ENCODE measurements at places on chromosomes 3 and 15.

DNA sequence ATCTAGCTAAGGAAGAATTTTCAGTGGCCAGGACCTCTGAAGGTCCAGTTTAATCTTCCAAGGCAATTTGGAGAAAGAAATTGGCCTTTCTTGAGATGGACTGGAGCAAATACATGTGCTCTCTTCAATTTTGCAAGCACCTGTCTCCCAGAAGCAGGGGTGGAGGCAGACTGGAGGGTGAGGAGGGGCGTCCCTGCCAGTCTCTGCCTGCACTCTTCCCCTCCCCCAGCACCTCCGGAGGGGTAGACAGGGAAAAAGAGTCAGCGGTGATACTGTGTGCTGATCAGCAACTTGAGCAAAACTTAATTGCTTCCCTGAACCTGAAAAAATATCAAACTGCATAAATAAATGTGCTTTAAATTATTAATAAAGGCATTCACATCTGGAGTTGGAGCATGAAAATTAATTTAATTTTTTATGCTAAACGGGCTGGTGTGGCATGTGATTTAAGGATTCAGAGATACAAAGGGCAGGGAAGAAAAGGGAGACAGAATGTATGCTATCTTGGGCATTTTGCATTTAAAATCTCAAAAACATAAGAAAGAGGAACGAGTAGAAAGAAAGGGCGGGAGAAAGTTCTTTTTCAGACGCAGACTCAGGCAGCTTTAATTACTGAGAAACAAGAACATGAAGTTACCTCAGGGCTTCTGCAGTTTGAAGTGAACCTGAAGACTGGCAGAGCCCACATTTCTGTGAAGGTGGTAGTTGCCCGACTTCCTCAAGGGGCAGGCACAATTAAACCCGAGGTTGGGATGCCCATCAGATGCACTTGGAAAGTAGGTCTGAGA, 319.7 kb downstream of the UACA start:
- DNase-seq, result no peak

DNA sequence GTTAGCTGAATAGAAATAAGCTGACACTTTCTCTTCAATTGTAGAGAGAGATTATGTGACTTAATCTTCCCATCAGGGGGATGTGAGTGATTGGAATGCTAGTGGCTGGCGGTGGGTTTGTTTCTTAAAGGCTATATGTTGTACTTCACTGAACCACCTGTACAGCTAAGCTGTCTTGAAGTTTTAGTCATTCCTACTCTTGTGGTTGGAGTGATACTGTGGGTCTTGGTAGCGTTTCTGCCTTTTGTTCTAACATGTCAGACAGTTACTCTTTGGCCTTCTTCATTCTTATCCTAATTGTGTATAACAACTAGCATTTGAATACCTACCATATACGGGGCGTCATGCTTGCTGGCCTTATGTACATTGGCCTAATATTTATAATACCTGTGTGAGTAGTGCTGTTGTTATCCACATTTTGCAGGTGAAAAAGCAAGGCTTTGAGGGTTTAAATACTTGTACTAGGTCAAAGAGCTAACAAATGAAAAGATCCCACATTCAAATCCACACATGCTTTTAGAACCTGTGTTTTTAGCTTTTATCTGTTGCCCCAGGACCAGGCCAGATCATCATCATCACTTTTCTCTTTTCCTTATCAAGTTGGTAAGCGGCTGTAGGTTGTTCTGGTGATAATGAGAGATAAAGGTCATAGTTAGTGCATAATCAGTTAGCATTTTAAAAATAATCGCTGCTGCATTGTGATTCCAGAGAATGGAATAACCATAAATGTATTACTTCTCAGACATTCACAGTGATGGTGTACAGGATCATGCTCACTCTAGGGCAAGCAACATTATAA, 50.2 kb downstream of the AKAP13 start:
- no peak for DNase-seq

DNA sequence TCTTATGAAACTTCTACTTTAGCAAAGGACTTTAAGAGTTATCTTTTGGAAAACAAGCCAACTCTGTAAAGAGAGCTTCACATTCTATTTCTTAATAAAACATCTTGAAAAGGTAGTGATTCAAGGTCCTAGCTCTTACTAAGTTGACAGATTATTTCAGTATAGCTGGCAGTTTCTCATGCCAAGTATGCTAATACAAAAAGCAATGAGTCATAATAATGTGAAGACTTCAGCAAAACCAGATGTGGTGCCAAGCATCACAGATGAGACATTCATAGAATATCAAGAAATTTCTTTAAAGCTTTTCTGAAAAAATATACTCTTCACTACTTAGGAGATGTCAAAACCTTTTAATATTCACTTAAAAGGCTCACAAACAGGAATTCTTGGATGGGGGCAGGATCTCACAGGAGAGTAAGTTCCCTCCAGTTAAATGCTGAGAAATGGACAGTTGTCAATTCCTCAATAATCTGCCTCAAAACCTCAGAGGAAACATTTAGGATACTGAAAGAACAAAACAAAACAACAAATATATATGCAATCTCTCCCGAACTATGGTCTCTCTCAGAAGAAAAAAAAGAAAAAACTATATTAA, 45.6 kb downstream of the DCBLD2 start:
- DNase-seq, result no peak

GRCh38 chr15:67190326-67190725, 64.1 kb downstream of the AAGAB start:
- DNase-seq, result no peak

GRCh38 chr3:64008487-64009351, 14.6 kb downstream of the PSMD6 start:
- DNase-seq, result no peak

GRCh38 chr15:99180086-99180963, 69.1 kb downstream of the TTC23 start:
- DNase-seq, result no peak

DNA sequence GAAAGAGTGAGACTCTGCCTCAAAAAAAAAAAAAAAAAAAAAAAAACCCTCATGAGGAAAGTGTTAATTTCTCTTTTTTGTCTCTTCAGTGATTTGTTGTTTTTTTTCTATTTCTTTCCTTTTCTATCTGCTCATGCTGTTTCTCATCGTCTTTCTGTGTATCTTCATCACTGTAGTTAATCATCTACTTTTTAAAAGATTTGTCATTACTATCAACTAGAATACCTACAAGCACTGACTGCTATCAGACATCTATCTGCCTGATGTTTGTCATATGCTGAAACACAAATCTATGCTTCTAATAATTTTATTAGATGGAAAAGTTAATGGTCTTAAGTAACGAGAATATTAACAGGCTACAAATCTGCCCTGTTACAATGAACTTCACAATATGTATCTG, 26.8 kb downstream of the CCDC14 start:
- DNase-seq, result no peak

DNA sequence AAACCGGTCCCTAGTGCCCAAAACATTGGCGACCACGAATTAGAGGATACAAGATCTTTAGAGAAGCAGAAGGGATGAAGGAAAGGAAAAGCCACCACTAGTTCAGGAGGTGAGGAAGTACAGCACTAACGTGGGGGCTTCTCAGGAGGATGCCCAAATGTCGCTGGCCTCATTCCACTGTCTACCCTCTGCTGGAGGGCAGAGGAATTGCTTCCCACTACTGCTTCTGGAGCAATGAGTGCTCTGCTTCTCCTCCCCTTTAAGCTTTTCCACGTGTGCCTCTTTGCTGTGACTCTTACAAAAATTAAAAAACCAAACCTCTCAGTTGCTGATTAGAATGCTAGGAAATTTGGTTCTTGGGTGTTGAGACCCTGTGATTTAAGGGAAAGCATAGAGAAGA, 281.3 kb downstream of the CLSTN2 start:
- DNase-seq, result no peak

GRCh38 chr3:193029800-193030199, 112.1 kb upstream of the MB21D2 start:
- no peak for DNase-seq

DNA sequence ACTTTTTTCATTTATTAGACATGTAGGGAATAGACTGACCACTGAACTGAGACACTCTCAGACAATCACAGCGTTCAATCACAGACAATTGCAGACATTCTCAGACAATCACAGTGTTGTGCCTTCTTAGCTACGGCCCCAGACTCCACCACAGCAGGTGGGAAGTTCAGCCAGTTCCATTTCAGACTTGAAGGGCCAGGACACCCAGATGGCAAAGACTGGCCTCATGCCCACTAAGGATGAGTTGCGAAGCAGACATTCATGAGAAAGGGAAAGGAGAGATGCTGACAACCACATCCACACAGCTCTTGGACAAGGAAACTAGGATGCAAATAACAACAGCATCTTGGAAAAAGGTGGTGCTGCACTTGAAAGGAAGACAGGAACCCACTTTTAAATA, 21.9 kb upstream of the ALDH1L1 start:
- DNase-seq, result no peak

GRCh38 chr3:128806588-128806987, 72.8 kb upstream of the ACAD9 start:
- no peak for DNase-seq

DNA sequence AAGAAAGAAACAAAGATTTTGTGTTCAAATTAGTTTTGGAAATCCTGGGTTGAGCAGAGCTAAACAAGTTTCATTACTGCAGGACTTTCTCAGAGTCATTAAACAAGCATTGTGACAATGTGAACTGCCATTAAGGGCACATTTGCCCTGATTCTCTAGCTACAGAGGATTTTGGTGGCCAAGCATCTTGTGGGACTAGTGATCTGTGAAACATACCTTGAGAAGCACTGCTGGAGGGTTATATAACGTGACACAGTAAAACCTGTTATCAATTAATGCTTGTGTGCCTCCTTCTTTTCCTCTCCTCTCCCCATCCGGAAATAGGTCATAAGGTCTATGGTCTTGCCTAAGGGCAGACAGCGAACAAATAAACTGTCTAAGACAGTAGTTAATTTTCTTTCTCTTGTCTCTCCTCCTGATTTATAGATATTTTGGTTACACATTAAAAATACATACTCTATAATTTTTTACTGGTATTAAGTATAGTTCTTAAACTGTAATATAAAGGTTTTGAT, 167.3 kb upstream of the NANOGP8 start:
- no peak for DNase-seq

DNA sequence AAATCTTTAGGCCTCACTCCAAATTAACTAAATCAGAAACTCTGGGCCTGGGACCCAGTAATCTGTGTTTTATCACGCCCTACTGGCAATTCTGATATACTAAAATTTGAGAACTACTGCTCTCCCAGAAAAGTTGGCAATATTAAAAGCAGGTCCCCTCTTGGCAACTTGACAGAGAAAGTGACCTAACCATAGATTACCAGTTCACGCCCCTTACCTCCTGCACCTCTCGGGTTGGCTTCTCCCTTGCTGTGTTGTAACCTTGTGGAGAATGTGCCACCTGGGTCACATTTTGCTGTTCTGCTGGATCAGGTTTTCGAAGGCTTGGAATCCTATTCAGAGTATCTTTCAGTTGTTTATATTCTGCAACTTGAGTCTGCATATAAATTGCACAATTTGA, 59.1 kb downstream of the GOLIM4 start:
- no peak for DNase-seq

GRCh38 chr3:33111581-33111980, 2.2 kb upstream of the CRTAP start:
- no peak for DNase-seq

GRCh38 chr3:15451216-15452113, 24.1 kb downstream of the EAF1 start:
- DNase-seq, result no peak

DNA sequence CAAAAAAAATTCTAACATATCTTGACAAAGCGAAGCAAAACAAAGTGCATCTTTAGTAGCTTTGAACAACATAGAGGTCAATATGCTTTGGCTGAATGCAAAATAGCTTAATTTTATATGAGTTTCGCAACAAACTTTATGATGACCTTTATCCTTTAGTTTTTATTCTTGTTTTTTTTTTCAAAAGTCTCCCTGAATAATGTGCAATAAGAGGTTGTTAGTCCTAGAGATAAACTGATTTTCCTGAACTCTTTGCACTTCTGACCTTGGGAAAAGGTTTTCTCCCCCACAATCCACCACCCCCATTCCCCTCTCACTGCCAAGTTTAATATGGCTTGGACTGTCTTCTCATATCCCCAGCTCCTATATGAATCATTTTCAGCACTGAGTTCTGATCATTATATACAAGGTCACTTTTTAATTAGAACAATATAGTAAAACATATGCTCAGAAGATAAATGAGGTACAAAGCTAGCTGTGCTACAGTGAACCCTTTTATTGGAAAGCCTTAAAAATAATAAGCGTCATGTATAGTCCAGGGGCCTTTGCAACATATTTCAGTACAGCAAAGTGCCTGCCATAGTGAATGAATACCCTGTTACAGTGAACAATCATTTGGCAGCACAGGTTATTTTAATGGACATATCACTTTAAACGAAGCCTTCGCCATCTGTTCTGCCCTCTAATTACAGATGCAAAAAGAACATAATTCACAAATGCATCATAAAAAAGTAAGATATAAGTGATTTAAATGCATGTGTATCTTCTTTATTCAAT, 496.3 kb upstream of the NR2F2 start:
- DNase-seq, result no peak

DNA sequence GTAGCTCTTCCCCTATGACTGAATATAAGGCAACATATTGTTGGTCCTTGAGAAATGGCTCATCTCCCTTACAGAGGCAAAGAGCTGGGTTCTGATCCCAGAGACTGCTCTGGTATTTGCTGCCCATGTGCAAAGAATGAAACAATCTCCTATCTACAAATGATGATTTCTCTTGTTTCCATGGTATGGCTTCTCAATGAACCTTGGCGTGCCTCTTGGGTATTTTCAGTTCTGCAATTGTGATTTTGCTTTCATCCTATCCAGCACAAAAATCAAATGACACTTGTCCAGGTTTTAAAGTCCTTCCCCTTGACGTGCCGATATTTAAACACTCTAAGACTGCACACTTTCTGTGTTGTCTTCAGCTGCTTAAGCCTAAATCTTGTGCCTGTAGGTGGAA, 109.8 kb upstream of the NR2F2 start:
- no peak for DNase-seq

- no peak for DNase-seq
These were observed 36.9 kb downstream of the GALNT15 start for GRCh38 chr3:16211176-16211904.

GRCh38 chr3:160400030-160400701, 716 bp downstream of the SMC4 start:
- DNase-seq, result no peak

GRCh38 chr3:27669591-27669990, 52.5 kb downstream of the EOMES start:
- no peak for DNase-seq

- no peak for DNase-seq
These were observed 3.7 kb downstream of the TLR9 start for GRCh38 chr3:52221563-52222318.

DNA sequence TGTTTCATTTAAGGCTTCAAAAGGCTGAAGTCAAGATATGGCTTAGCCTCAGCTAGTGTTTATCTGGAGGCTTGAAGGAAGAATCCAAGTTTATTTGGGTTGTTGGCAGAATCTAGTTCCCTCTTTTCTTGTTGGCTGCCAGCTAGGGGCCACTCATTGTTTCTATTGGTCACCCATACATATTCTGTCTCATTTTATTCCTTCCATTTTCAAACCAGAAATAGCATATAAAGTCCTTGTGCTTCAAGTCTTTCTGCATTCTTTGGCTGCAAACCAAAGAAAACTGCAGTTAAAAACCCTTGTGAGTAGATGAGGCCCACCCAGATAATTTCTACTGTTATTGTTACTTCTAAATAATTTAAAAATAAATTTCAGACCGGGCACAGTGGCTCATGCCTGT, 301.7 kb downstream of the OXSM start:
- DNase-seq, result no peak
